Natural killer cell treated with Interleukin-12 subunit alpha and Interleukin-12 subunit beta and Interleukin-15 and Interleukin-18, amount 100 ng/mL, for 72 hours (primary cell): ENCODE measurements at places on chromosomes 1 and 21.

- DNase-seq, result peak; percentile 75
Measured at GRCh38 chr1:172449585-172450523, 6.0 kb upstream of the PIGC start.

DNA sequence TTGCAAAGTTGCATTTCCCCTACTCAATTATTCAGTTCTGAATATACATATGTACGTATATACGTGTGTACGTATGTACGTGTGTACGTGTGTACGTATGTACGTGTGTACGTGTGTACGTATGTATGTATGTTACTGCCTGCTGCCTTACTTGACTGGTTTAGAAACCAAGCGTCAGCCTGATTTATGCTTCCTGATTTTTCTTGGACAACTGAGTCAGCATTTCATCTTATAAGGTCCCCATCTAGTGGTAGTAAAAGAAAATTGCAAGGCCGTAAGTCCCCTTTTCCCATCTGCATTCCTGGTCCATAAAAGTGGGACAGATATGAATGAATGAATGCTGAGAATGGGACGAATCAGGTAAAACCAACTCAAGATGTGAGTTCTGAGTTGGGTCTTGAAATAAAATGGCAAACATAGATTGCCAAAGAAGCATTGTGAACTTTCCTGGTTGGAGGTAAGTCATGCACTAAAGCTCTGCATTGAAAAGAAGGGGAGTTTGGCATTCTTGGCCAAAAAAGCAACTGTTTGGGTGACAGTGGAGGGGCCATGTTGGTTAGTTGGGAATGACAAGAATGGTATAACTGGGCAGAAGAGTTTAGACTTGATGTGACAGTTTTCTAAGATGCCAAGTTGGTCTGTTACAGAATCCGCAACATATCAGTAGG, 76.4 kb upstream of the DNAH14 start:
- no peak for DNase-seq

DNA sequence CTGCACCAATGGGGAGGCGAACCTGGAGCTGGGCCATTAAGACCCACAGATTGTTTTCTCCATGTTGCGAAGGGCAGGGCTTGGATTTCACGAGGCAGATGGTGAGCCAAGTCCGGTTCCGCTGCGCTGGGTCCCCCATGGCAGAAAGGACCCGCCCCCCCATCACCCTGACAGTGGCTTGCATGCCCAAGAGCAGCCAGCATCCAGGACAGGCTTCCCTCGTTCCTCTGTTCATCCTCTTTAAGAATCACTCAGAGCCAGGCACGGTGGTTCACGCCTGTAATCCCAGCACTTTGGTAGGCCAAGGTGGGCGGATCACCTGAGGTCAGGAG, 15.8 kb upstream of the NPHP4 start:
- DNase-seq, result no peak

- no peak for DNase-seq
Measured at GRCh38 chr1:66368261-66368660, 165.7 kb upstream of the SGIP1 start.

DNA sequence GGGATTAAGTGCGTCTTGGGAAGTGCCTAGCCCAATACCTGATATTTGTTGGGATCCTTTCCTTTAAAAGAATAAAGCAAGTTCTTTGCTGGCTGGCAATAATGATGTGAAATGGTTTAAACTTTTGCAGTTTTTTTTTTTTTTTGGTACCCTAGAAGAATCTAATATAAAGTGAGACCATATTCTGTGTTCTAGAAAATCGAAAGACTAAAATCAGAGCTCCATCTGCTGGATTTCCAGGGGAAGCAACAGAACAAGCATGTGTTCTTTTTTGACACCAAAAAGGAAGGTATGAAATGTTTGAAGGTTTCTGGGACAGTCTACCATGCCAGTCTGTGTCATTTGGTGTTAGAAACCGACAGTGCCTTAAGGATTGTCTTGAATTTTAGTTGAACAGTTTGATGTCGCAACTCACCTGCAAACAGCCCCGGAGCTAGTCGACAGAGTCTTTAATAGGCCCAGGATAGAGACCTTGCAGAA, 6.4 kb downstream of the UTP11 start:
- no peak for DNase-seq
